ENCODE measurements at places on chromosomes 4 and X. TPM values are rescaled to one million over a fixed set of nuclear protein-coding genes. Genes with fewer than 3 reads are reported as not detected.

GRCh38 chr4:121277194-121278105 lies 103.4 kb downstream of the QRFPR start:
- H3K27me3 ChIP-seq: no peaks in the 10 kb centered on the region
- no peak for DNase-seq
- H3K36me3 ChIP-seq: no peaks in the 10 kb centered on the region
- H3K4me3 ChIP-seq: no peak overlapping the region
- H3K4me1 ChIP-seq: no peaks in the 10 kb centered on the region

- H3K36me3 ChIP-seq: no peaks in the 10 kb centered on the region
- H3K4me1 ChIP-seq: no peaks in the 10 kb centered on the region
- H3K27ac ChIP-seq: no peak overlapping the region
- no peak for DNase-seq
These were observed 13.7 kb downstream of the DDX60 start for GRCh38 chr4:168304744-168305459.

- H3K4me3 ChIP-seq: no peak overlapping the region
- no peaks in the 10 kb centered on the region for H3K27me3 ChIP-seq
These were observed 32.9 kb downstream of the NELFA start for GRCh38 chr4:1975880-1976279.

GRCh38 chrX:18885328-18886004 lies 98.4 kb downstream of the PHKA2 start:
- no peak for DNase-seq
- H3K27ac ChIP-seq: peak overlapping the region; percentile 77
- H3K36me3 ChIP-seq: no peaks in the 10 kb centered on the region
- peak overlapping the region; percentile 26 for H3K4me3 ChIP-seq
- no peaks in the 10 kb centered on the region for H3K4me1 ChIP-seq

MAGEA2 gene
- not detected for total RNA-seq

Measured in tibial nerve (tissue), 4 donors.